ENCODE measurements at places on chromosomes 5 and 9. TPM values are rescaled to one million over a fixed set of nuclear protein-coding genes. Genes with fewer than 3 reads are reported as not detected.

DNA sequence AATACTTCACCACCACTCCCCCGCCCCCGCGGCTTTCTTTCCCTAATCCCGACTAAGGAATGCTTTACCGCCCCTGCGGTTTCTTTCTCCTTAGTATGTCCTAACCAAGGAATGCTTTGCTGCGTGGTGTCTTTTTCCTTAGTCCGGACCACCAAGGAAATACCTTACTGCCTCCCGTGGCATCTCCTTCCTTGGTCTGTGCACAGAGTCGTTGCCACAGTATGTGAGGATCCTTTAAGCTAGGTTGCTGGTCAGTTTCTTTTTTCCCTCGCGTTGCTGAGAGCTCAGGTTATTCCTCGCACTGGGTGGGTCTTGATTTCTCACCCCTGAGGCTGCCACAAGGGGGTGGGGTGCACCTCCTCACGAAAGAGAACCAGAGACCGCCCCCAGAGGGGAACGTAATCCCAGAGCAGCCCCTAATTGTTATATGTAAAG, 309.4 kb downstream of the NR3C1 start:
- H3K36me3 ChIP-seq: no peaks in the 10 kb centered on the region
- no peak overlapping the region for H3K4me3 ChIP-seq
- no peaks in the 10 kb centered on the region for H3K4me1 ChIP-seq
- H3K27ac ChIP-seq: no peak overlapping the region
- no peak for DNase-seq

The C9 gene
- total RNA-seq: not detected

GRCh38 chr9:118336250-118336942, 632.2 kb downstream of the TLR4 start:
- no peak for DNase-seq
- no peak overlapping the region for H3K4me3 ChIP-seq
- no peaks in the 10 kb centered on the region for H3K36me3 ChIP-seq
- no peak overlapping the region for H3K27ac ChIP-seq
- H3K4me1 ChIP-seq: 0 out of 2 replicates have a peak, but pooled peaks cover 2% of the 10 kb centered on the region

DNA sequence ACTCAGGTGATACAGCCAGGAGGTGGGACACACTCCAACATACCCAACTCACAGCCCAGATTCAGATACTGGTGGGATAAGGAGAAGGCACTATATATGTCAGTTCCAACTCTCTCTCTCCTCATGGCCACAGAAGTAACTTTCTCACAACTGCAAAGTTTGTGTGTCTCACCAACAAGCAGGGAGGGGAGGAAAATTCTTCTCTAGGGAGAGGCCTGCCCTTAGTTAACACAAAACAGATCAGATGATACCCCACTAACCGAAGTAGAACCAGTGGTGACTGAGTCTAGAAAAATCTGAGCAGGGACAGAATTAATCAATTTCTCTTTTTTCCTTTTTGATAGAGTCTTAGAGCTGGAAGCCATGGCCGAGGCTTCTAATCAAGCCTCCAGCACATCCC, 133.1 kb downstream of the ADAMTS12 start:
- no peaks in the 10 kb centered on the region for H3K27me3 ChIP-seq
- no peak overlapping the region for H3K27ac ChIP-seq
- peaks cover 3% of the 10 kb centered on the region for H3K4me1 ChIP-seq
- DNase-seq: no peak
- H3K36me3 ChIP-seq: no peaks in the 10 kb centered on the region

The BAAT gene
- not detected for total RNA-seq

DNA sequence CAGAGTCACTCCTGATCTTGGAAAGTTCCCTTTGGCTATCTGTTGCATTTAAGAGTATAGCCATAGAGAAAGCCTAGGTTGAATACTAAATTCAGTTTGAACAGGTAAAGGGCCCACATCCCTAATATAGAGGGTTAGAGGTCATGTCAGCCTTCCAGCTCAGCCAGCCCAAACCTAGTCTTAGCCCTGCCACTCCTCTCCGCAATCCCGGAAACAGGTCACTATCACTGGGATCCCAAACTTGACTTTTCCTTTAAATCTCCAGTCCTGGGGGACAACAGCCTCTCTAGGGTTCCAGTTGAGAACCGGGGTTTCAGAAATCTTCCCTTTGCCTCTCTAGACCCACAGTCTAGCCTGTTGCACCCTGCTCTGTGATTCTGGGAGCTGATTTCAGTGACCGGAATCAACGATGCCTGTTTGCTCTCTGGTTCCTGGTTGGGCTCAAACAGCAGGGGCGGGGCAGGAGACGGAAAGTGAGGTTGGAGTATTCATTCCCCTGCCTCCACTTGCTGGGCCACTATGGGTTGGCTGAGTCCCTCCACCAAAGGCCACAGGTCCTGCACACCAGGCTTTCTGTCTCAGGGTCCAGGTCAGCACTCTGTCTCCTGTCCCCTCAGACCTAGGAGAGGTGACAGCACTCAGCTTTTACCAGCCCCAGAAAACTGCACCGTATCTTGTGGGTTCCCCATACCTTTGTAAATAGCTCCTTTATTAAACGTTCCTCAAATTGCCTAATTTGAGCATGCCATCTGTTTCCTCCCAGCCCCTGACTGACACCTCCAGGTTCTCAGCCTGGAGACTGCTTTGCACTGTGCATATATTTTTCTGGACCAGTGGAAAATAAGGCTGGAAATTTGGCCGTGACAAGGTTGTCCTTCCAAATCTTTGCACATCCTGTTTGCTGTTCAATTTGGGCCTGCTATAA, 23.8 kb upstream of the CPEB4 start:
- no peaks in the 10 kb centered on the region for H3K36me3 ChIP-seq
- no peaks in the 10 kb centered on the region for H3K4me1 ChIP-seq
- H3K27me3 ChIP-seq: no peaks in the 10 kb centered on the region
- DNase-seq: no peak
- H3K4me3 ChIP-seq: no peak overlapping the region

The SH3TC2 gene
- 1.1 TPM for total RNA-seq

- H3K27ac ChIP-seq: no peak overlapping the region
- H3K27me3 ChIP-seq: peaks cover 6% of the 10 kb centered on the region
- H3K4me1 ChIP-seq: peaks cover 19% of the 10 kb centered on the region
- H3K36me3 ChIP-seq: no peaks in the 10 kb centered on the region
- no peak overlapping the region for H3K4me3 ChIP-seq
These were observed 89.8 kb downstream of the SLC1A3 start for GRCh38 chr5:36696059-36696673.

DNA sequence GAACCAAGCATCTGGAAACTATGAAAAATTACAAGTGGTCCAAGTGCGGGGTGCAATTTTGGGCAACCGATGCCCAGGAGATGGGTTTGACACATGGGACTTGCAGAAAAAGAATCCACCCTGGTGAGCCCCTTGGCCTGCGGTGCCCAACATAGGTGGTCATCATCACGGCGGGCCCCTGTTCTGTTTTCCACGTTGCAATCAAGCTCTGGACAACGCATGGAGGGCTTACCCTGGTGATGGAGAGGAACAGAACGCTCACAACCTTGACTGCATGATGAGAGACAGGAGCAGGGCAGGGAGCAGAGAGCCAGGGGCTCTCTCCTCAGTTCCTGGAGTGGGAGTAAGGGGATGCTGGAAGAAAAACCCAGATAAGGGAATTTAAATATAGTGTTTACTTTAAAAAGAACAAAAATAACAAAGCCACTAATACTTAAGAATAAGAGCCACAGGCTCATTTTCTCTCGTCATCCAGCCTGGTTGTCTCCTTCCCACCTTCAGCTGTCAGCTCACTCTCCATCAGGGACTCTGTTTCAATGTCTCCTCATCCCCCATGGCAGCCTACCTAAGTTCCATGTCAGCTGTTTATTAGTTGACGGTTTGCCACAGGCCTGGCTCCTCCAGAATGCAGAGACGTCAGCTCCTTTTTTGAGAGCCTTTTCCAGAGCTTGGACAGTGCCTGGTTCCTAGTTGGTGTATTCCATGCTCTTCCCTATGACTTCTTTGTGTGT, 172.1 kb downstream of the GADD45G start:
- no peak for DNase-seq
- H3K27me3 ChIP-seq: no peaks in the 10 kb centered on the region
- no peaks in the 10 kb centered on the region for H3K36me3 ChIP-seq

- peaks cover 11% of the 10 kb centered on the region for H3K4me1 ChIP-seq
- no peak overlapping the region for H3K4me3 ChIP-seq
These were observed 1.9 kb downstream of the ARAP3 start for GRCh38 chr5:141680178-141680577.

- no peaks in the 10 kb centered on the region for H3K4me1 ChIP-seq
- H3K4me3 ChIP-seq: no peak overlapping the region
- DNase-seq: no peak
These were observed 4.4 kb upstream of the SNX2 start for GRCh38 chr5:122770477-122770876.

DNA sequence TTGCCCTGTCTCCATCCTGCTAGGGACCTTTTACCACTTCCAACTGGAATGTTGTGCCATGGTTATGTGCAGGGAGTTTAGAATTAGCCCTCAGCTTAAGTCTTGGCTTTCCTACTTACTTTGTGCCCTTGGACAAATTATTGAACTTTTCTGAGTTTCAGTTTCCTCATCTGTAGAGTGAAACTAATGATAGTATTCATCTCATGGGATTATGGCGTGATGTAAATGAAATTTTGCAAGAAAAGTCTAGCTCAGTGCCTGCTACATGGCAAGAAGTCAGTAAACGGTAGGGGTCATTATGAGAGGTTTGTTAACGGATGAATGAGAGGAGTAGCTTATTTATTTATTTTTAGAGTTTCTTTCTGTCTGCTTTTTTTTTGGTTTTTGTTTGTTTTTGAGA, 1.8 kb downstream of the MVB12B start:
- no peak overlapping the region for H3K4me3 ChIP-seq
- DNase-seq: no peak
- H3K36me3 ChIP-seq: no peaks in the 10 kb centered on the region
- H3K4me1 ChIP-seq: 0 out of 2 replicates have a peak, but pooled peaks cover 4% of the 10 kb centered on the region

The ENC1 gene
- 15.3 TPM for total RNA-seq

DNA sequence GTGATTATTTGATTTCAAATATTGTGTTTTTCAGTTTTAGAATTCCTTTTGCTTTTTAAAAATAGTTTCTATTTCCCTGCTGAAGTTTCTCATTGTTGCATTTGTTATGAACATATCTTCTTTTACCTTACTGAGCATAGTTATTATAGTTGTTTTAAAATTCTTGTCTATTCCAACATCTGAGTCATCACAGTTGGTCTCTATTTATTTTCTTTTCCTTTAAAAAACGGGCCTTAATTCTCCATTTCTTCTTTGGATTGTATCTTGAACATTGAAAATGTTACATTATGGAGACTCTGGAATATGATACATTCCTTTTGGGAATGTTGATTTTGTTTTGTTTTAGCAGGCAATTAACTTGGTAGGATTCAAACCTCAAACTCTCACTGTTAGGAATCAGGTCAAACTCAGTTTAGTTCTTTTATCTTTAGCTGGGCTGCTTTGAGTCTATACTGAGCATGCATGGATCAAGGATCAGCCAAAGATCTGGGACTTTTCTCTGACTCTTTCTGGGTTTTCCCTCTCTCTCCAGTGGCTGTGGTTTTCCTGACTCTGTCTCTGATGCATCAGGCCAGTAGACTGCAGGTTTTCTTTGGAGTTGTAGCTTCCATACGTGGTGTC, 70.3 kb downstream of the TEK start:
- H3K36me3 ChIP-seq: no peaks in the 10 kb centered on the region
- peaks cover 35% of the 10 kb centered on the region for H3K4me1 ChIP-seq
- no peak overlapping the region for H3K4me3 ChIP-seq
- peak; percentile 18 for DNase-seq
- H3K27me3 ChIP-seq: no peaks in the 10 kb centered on the region
- H3K27ac ChIP-seq: no peak overlapping the region

GRCh38 chr5:432201-432927, 10.6 kb upstream of the EXOC3 start:
- no peak overlapping the region for H3K4me3 ChIP-seq
- H3K36me3 ChIP-seq: peaks cover 6% of the 10 kb centered on the region
- H3K4me1 ChIP-seq: peaks cover 7% of the 10 kb centered on the region
- H3K27me3 ChIP-seq: no peaks in the 10 kb centered on the region

GRCh38 chr5:73286896-73287295, 113.9 kb downstream of the TMEM174 start:
- H3K4me1 ChIP-seq: 0 out of 2 replicates have a peak, but pooled peaks cover 4% of the 10 kb centered on the region
- peak; percentile 34 for DNase-seq
- no peak overlapping the region for H3K4me3 ChIP-seq

DNA sequence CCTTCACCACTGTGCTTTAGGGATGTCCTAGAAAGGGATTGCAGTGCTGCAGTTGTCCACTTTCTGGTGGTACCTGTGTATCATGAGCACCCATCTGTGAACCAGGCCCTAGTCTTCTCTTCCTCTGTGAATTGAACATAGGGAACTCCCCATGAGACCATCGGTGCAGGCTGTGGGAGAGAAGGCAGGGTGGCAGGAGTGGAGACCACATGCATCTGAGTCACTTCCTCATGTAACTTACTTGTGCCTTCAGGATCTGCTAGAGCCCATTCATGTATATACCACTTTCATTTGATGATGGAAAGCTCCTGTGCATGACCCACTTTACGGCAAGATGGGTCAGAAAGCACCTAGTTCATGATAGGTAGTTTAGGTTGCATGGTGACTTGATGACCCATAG, 478.1 kb upstream of the CDH9 start:
- no peaks in the 10 kb centered on the region for H3K4me1 ChIP-seq
- no peaks in the 10 kb centered on the region for H3K36me3 ChIP-seq
- H3K27me3 ChIP-seq: no peaks in the 10 kb centered on the region

The DCTN4 gene
- 47.1 TPM for total RNA-seq

GRCh38 chr9:121963528-121963995, 129.5 kb downstream of the TTLL11 start:
- no peaks in the 10 kb centered on the region for H3K27me3 ChIP-seq
- H3K36me3 ChIP-seq: no peaks in the 10 kb centered on the region
- H3K4me1 ChIP-seq: peaks cover 20% of the 10 kb centered on the region
- H3K4me3 ChIP-seq: peak overlapping the region; percentile 43

GRCh38 chr5:122114501-122114900, 14.8 kb upstream of the ZNF474 start:
- no peaks in the 10 kb centered on the region for H3K36me3 ChIP-seq
- H3K27ac ChIP-seq: no peak overlapping the region
- DNase-seq: no peak

- no peak overlapping the region for H3K27ac ChIP-seq
- no peaks in the 10 kb centered on the region for H3K36me3 ChIP-seq
- no peaks in the 10 kb centered on the region for H3K27me3 ChIP-seq
- no peak overlapping the region for H3K4me3 ChIP-seq
- H3K4me1 ChIP-seq: no peaks in the 10 kb centered on the region
These were observed 48.5 kb upstream of the ZNF354A start for GRCh38 chr5:178778919-178779318.

The UQCRQ gene
- total RNA-seq: 77.9 TPM

DNA sequence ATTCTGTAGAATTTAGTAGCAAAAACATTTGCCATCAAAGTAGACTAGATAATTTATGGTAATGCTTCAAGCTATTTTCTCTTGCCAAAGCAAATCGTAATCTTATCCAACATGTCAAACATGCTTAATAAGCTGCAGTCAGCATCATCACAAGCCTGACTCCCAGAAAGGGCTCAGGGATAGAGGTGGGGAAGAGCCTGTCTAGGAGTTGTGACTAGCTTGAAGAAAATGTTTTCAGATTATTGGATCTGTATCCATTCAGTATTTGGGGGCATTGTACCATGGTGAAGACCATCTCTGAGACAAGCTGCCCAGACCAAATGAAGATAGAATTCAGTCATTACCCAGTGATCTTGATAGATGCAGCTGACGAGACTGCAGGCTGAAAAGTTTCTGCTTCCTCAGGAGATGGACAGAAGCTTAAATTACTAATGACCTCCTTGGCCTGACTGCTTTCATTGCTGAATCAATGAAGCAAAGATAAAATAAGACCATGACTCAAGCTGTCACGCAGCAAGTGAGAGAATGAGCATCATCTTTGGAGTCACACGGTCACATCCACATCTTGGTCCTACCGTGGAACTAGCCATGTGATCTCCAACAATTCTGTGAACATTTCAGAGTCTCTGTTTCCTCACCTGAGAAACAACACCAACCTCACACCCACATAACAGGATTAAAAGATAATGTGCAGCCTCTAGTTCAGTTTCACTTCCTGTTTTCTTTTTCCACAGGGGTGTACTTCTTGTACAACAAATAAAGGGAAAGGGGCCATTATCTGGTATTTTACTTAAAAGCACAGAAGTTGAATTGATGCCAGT, 9.4 kb downstream of the ERAP2 start:
- no peak overlapping the region for H3K27ac ChIP-seq
- H3K36me3 ChIP-seq: no peaks in the 10 kb centered on the region
- no peak for DNase-seq
- peaks cover 15% of the 10 kb centered on the region for H3K4me1 ChIP-seq

Measured in GM23248 (cell line).